ENCODE measurements at places on chromosomes 3 and 15. TPM values are rescaled to one million over a fixed set of nuclear protein-coding genes. Genes with fewer than 3 reads are reported as not detected.

DNA sequence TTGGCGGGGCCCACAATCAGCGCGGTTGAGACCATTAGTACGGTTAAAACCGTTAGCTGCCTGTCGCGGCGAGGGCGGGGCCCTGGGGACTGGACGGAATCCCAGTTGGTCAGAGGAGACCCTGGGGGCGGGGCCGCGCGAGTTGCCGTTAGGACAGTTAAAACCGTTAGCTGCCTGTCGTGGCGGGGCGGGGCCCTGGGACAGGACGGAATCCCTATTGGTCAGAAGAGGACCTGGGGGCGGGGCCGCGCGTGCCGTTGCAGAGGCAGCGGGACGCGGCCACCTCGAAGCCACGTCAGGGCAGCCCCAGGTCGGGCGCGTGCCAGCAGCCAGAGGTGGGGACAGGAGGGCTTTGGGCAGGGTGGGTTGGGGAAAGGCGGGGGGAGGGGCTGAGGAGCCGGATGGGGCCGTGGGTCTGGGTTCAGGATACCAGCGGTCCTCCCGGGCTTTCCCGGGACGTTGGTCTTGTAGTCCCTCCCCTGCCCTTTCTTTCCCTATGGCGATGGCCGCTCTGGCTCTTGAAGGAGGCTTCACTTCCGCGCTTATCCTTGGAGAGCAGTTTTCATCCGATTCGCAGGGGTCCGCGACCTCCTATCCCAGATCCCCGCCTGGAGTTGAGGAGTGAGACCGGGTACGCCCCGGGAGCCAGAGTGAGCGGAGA is 28.0 kb downstream of the KLHDC8B start:
- peak; percentile 67 for DNase-seq

DNA sequence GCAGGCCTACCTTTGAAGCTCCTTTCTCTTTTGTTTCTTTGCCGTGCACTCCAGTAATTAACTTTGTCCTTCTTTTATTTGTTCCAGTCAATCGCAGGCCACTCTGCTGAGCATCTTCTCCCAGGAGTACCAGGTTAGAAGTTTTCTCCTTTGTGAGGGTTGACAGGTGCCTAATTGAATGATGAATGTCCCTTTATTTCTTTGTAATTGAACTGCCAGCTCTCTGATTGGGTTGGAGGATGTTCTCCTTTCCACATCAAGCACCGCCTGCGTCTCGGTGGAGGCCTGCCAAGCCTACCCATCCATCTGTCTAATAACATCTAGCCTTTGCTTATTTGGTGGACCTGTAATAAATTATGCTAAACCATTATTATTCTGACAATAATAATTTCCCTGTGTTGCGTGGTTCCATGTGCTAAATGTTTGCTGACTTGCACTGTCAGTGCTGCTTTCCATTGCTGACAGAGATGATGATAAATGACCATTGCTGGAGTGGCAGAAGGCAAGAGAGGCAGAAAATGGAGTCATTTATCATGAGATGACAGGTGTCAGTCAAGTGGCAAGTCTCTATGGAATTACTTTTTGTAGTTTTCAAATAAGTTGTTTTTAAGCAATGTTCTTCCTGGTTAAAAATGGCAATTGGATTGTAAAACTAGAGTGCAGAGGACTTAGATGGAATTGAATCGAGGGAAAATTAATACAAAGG is 64.9 kb downstream of the CDIN1 start:
- no peak for DNase-seq

GRCh38 chr3:25856902-25857518 is 67.1 kb downstream of the OXSM start:
- DNase-seq: peak; percentile 58

DNA sequence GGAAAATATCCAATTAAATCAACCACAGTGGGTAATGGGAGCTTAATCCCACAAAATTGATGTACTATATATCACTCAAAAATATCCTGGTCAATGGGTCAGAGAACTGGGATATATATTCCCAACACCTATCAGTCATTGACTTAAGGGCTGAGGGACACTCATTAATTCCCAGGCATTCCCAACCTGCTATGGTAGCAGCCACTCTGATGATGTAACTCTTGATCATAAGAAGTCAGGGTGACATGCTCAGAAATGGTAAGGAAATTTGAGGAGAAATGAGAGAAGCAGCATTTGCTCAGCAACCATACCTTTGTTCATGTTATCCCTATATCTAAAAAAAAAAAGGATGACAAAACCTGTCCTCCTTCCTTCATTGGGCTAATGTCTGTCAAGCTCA is 3.1 kb upstream of the PLOD2 start:
- no peak for DNase-seq

DAZL gene
- not detected for total RNA-seq

- peak; percentile 38 for DNase-seq
These were observed 619 bp downstream of the TTBK2 start for GRCh38 chr15:42919799-42920518.

DNA sequence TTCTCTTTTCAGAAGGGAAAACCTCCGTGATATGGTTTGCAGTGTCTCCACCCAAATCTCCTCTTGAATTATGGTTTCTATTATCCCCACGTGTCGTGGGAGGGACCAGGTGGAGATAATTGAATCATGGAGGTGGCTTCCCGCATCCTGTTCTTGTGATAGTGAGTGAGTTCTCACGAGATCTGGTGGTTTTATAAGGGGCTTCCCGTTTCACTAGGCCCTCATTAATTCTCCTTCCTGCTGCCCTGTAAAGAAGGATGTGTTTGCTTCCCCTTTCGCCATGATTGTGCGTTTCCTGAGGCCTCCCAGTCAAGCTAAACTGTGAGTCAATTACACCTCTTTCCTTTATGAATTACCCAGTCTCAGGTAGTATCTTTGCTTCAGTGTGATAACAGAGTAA is 692.7 kb upstream of the GRM7 start:
- no peak for DNase-seq

DNA sequence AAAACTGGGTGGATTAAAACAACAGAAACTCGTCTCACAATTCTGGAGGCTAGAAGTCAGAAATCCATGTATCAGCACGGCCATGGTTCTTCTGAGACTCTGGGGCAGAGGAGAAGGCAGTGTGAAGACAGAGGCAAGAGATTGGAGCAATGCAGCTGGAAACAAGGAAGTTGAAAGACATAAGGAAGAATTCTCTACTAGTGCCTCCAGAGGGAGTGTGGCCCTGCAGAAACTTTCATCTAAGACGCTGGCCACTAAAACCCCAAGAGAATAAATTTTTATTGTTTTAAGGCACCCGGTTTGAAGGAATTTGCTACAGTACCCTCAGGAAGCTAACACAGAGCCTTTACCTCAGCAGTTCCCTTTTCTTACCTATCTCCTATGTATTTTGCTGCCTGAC is 1012.2 kb upstream of the CADM2 start:
- no peak for DNase-seq

GRCh38 chr15:60255390-60255789 is 142.4 kb downstream of the ANXA2 start:
- DNase-seq: peak; percentile 84

HRG gene
- not detected for total RNA-seq

- no peak for DNase-seq
These were observed 10.7 kb downstream of the ZXDC start for GRCh38 chr3:126464997-126465396.

- peak; percentile 74 for DNase-seq
These were observed 153.8 kb downstream of the SEMA6D start for GRCh38 chr15:47870956-47871625.

- DNase-seq: peak; percentile 57
These were observed 69.7 kb downstream of the USF3 start for GRCh38 chr3:113626503-113627371.

DNA sequence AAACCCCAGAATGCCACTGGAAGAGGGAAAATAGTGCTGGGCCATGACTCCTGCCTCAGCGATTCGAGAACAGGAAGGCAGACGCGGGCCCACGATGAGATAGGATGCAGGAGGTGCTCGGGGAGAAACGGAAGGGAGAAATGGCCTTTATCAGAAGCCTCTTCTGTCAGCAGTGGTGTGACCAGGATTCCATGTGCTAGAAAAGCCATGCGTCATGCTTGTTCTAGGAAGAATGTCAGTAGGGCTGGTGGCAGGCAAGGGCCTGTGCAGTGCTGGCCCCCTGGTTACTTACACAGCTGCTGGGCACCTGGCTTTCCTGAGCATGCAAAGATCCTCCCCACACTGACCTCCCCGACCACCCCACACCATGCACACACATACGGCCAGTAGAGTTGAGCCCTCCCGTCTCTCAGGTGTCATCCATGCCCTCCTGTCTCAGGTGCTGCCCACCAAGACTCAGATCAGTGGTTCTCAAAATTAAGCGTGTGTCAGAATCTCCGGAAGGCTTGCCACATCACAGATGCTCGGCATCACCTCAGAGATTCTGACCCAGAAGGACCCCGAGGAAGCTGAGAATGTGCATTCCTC is 106.7 kb downstream of the ADAMTS17 start:
- DNase-seq: no peak

CADM2 gene
- total RNA-seq: under 0.01 TPM

ITIH1 gene
- total RNA-seq: not detected

GRCh38 chr15:75348034-75348561 is 1.3 kb downstream of the NEIL1 start:
- DNase-seq: no peak

SNTN gene
- total RNA-seq: not detected
